Body of pancreas (tissue), 4 donors: ENCODE measurements at places on chromosomes 16 and 17. TPM values are rescaled to one million over a fixed set of nuclear protein-coding genes. Genes with fewer than 3 reads are reported as not detected.
A peak's percentile ranks its signal among the peaks of the same experiment; 100 is the strongest.

DNA sequence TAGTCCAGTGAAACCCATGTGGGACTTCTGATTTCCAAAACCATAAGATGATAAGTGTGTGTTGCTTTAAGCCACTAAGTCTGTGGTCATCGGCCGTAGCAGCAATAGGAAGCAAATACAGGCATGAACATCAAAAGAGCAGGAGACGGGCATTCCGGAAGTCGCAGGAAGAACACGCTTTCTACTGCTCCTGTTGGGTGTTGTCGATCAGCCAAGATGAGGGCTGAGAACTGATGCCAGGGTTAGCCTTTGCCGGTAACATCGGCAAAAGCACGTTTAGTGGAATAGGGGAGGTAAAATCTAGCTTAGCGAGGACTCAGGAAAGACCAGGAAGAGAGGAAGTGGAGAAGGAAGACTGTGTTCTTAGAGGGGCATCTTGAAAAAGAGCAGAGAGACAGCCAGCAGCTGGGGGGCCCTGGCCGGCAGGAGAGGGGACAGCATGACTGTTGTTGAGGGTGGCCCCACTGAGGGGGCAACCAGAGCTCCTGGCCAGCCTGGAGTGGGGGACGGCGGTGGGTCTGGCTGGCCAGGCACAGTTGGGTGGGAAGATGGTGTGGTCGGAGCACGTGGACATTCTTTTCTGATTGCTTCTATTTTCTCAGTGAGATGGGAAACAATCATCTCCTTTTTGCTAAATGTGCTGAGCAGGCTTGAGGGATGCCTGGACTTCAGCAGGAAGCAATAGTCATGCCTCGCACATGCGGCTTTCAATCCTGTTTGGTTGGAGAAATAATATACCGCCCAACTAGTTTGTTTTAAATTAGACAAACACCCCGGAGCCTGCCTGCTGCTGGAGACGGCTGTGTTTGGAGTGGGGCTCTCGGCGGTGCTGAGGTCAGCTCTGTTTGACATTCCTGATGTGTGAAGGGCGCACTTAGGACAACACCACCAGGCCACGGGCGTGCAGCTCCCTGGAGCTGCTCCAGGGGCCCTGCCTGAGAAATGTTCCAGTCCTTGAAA lies 109.9 kb downstream of the METRNL start:
- no peaks in the 10 kb centered on the region for H3K27me3 ChIP-seq
- no peaks in the 10 kb centered on the region for H3K36me3 ChIP-seq
- no peaks in the 10 kb centered on the region for H3K4me1 ChIP-seq

GRCh38 chr16:85603203-85603755 lies 9.8 kb upstream of the GSE1 start:
- H3K27ac ChIP-seq: peak overlapping the region; percentile 81
- H3K4me3 ChIP-seq: no peak overlapping the region
- peaks cover 86% of the 10 kb centered on the region for H3K4me1 ChIP-seq

DNA sequence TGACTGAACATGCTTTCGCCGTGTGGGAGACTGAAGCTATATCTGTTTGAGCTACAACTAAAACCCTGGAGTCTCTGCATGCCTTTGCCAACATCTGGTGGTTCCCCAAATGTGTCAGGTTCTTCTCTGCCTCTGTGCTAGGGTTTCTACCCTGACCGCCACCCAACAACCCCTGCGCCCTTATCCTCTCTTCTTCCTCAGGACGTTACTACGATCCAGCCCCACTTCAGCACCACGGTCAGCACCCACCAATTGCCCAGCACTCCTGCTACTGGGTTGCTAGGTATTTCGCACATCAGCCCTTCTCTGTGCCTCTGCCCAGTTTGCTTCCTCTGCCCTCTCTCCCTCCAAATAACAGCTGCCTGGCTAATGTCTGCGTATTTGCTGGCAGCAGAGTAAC lies 106.3 kb upstream of the HSBP1 start:
- DNase-seq: peak; percentile 12
- H3K4me3 ChIP-seq: no peak overlapping the region
- H3K4me1 ChIP-seq: no peaks in the 10 kb centered on the region
- no peaks in the 10 kb centered on the region for H3K36me3 ChIP-seq

GRCh38 chr17:63798572-63799106 lies 24.7 kb downstream of the DDX42 start:
- DNase-seq: no peak
- no peaks in the 10 kb centered on the region for H3K4me1 ChIP-seq
- no peak overlapping the region for H3K27ac ChIP-seq
- no peak overlapping the region for H3K4me3 ChIP-seq

DNA sequence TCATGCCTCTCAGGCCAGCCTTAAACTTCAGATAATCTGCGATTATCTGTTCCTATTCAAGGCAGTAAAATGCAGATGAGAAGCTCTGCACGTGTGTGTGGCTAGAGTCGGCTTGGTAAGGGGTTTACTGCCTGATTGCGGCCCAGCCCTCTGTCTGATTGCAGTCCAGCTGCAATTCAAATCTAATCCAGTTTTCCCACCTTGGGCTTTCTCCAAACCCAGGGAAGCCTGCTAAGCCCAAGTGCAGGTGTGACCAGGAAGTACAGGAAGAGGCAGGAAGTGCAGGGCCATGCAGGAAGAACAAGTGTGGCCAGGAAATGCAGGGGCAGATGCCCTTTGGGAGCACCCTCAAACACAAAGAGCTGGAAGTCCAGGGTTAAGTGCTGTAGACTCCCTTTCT lies 314.9 kb downstream of the CEP112 start:
- H3K27ac ChIP-seq: no peak overlapping the region
- no peak for DNase-seq
- no peaks in the 10 kb centered on the region for H3K4me1 ChIP-seq
- H3K27me3 ChIP-seq: no peaks in the 10 kb centered on the region
- H3K4me3 ChIP-seq: no peak overlapping the region
- no peaks in the 10 kb centered on the region for H3K36me3 ChIP-seq

DNA sequence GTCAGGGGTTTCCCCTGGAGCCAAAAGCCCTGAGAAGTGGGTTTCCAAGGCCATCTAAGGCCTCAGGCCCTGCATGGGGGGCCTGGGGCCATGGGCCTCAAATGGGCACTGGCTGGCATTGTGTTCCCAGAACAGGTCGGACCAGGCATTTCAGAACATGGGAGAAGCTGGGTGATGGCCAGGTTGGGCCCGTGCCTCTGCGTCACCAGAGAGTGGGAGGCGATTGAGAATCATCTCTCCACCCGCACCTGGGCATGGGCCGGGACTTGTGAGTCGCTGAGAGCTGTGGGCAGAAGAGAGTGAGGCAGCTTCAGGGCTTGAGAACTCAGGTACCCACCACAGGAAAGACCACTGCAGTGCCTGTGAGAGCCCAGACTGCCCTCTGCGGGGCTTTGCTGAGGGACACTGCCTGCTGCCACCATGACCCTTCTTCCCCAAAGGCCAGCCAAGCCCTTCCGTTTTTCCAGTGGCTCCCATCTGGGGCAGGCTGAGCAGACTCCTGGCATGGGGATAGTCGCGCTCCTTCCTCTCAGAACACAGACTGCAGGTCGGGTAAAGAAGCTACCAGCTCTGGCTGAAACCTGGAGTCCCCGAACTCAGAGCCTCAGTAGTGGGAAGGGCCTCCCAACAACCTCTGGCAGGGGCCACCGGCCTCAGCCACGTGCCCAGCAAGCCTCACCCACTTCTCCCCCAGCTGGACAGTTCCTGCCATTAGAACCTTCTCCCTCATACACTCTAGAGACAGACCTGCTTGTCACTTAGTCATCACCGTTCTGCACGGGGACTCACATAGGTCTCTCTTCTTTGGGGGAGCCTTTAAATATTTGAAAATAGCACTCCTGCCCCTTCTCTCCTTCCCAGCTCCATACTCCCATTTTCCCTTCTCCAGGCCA lies 1.6 kb downstream of the RAB11FIP4 start:
- no peaks in the 10 kb centered on the region for H3K27me3 ChIP-seq
- H3K4me3 ChIP-seq: no peak overlapping the region
- H3K27ac ChIP-seq: no peak overlapping the region

GRCh38 chr17:29603109-29603674 lies 10.3 kb downstream of the ANKRD13B start:
- no peaks in the 10 kb centered on the region for H3K4me1 ChIP-seq
- no peaks in the 10 kb centered on the region for H3K36me3 ChIP-seq
- no peak overlapping the region for H3K27ac ChIP-seq
- no peak overlapping the region for H3K4me3 ChIP-seq

DNA sequence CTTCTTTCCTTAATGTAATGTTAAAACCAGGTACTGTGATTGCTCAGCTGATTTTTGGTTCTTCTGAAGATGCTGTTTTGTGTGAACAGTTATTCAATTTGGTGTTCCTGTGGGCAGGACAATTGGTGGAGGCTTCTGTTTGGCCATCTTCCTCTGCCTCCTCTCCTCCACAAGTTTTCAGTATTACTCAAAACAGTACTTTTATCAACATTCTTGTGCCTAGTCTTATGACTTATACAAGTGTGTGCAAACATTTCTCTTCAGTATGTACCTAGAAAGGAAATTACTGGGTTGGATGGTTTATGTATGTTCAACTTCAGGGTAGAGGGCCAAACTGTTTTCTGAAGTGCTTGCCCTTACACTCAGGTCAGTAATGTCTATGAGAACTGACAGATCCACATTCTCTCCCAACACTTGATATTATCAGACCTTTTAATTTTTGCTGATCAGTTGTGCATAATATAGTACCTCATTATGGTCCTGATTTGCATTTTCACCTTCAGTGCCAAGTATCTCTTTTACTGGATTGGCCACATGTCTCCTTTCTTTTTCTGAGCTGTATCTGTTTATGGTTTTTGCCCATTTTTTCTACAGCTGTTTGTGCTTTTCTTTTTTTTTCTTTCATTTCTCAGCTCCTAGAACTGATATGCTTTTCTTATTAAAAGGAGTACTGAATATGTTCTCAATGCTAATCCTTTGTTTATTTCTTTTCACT lies 50.9 kb downstream of the ERCC4 start:
- DNase-seq: no peak
- no peaks in the 10 kb centered on the region for H3K36me3 ChIP-seq
- no peaks in the 10 kb centered on the region for H3K4me1 ChIP-seq
- no peak overlapping the region for H3K27ac ChIP-seq
- no peaks in the 10 kb centered on the region for H3K27me3 ChIP-seq
- no peak overlapping the region for H3K4me3 ChIP-seq

GRCh38 chr16:2480948-2481347 lies 6.0 kb downstream of the TBC1D24 start:
- DNase-seq: peak; percentile 89
- peak overlapping the region; percentile 86 for H3K27ac ChIP-seq
- H3K4me1 ChIP-seq: peaks cover 85% of the 10 kb centered on the region
- no peak overlapping the region for H3K4me3 ChIP-seq
- no peaks in the 10 kb centered on the region for H3K27me3 ChIP-seq

DNA sequence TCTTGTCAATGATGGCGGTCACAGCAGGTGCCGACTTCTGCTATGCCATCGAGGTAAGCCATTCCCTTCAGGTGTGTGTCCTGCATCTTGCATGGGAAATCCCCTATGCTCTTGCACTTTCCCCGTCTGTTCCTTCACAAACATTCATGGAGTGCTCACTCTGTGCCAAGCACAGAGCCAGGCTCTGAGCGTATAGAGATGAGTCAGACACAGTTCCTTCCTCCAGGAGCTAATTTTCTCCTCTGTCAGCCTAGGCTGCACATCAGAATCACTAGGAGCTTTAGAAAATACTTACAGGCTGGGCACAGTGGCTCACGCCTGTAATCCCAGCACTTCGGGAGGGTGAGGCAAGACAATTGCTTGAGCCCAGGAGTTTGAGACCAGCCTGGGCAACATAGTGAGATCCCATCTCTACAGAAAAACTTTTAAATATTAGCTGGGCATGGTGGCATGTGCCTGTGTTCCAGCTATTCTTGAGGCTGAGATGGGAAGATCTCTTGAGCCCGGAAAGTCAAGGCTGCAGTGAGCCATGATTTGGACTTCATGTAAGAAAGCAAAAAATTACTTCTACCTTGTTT lies 14.1 kb downstream of the PRMT7 start:
- no peak overlapping the region for H3K27ac ChIP-seq
- H3K27me3 ChIP-seq: no peaks in the 10 kb centered on the region
- DNase-seq: no peak
- no peak overlapping the region for H3K4me3 ChIP-seq

The CDH15 gene
- total RNA-seq: not detected

The RHBDF1 gene
- total RNA-seq: 16.3 TPM

The ENPP7 gene
- not detected for total RNA-seq

GRCh38 chr16:78939597-78939996 lies 660.9 kb downstream of the MAF start:
- no peaks in the 10 kb centered on the region for H3K27me3 ChIP-seq
- H3K27ac ChIP-seq: no peak overlapping the region
- H3K4me1 ChIP-seq: no peaks in the 10 kb centered on the region
- H3K36me3 ChIP-seq: no peaks in the 10 kb centered on the region

- no peak for DNase-seq
- H3K4me3 ChIP-seq: no peak overlapping the region
- no peaks in the 10 kb centered on the region for H3K4me1 ChIP-seq
- H3K27ac ChIP-seq: no peak overlapping the region
- no peaks in the 10 kb centered on the region for H3K27me3 ChIP-seq
These were observed 30.1 kb downstream of the USP22 start for GRCh38 chr17:21012736-21013135.

The KLHDC4 gene
- total RNA-seq: 25.4 TPM

The KRTAP2-2 gene
- not detected for total RNA-seq

GRCh38 chr16:85553436-85554113 lies 59.5 kb upstream of the GSE1 start:
- no peaks in the 10 kb centered on the region for H3K36me3 ChIP-seq
- H3K4me1 ChIP-seq: peaks cover 34% of the 10 kb centered on the region
- peak overlapping the region; percentile 74 for H3K27ac ChIP-seq
- peak overlapping the region; percentile 36 for H3K4me3 ChIP-seq

DNA sequence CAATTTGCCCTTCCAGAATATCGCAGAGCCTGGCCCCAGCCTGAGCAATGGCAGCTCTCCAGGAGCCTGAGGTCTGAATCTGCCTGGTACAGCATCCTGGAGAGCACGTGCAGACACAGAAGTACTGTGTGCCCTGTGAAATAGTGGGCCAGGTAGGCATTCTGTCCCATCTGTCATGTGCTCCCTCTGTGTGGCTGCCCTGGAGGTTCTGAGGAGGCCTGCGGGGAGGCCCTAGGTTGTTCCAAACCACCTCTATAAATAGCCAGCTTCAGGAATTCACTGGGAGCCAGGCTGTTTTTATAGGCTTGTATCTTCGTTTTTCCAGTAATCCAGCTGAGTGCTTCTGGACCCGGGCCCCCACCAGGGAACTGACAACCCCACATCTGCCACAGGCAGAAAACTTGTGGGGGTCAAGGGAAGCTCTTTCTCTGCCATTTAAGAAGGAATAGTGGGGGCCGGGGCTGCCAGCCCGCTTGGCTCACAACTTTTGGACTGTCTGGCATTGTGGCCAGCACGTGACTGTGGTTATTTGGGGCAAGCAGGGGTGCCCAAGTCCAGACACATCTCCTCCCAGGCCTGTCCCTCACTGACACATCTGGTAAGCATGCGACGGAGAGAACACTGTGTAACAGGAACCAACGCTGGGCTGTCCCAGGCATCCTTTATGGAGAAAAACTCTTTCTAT lies 356.3 kb upstream of the TNRC6C start:
- no peak overlapping the region for H3K4me3 ChIP-seq
- peak overlapping the region; percentile 52 for H3K27ac ChIP-seq
- no peaks in the 10 kb centered on the region for H3K36me3 ChIP-seq
- H3K27me3 ChIP-seq: no peaks in the 10 kb centered on the region
- DNase-seq: no peak
- H3K4me1 ChIP-seq: no peaks in the 10 kb centered on the region
